ENCODE measurements at places on chromosomes 5 and 9.

DNA sequence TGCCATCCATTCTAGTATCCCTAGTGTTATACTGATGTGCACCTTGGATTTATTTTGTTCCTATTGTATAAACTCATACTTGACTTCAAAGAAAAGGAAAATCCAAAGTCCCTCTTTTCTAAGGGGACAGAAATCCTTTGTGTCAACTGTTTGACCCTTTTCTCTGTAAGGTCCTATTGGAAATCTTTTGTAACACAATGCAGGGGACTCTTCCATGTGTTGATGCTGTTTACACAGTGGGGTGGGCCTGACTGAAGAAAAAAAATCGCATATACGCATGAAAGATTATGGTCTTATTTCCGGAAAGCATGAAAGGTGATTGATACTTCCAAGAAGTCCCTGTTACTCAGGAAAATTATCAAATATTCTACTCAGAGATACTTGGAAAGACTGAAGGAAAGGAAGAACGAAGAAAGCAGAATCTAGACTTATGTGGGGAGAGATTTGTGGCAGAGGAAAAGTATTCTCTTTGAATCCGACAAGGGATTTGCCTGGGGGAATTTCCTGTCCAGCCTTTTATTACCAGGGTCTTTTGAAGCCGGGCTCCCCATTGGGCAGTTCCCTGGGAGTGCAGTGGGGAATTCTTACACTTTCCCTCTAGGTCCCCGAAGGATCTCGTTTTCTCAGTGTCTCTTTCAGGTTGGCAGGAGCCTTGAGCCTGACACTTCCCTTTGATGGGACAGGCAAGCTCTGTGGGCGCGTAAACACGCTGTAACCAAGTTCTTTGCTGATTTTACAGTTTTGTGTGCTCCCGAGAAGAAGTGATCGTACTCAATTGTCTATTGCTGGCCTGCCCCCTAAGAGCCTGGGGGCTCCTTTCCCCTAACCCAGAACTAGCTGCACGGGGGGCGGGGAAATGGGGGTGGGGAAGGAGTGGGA lies 779 bp upstream of the VCAN start:
- DNase-seq = no peak

- no peak for DNase-seq
Observed at GRCh38 chr9:73714294-73714693, 562.6 kb downstream of the ANXA1 start.

DNA sequence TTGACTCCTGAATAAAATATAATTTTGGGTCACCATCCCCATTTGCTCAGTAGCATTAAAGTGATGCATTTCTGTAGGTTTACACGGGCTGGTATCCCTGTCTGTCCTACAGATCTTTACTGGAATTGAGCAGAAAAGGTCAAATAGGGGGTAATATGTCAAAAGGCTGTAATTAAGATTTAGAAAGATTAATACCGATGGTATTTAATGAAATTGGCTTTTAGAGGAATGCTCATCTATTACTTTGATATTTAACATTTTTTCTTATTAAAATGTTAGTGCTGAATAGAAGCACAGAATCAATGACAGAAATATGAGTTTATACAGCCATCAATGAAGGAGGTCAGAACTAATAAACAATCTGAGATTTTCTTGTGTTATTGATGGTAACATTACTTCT lies 1762.2 kb upstream of the WWC1 start:
- DNase-seq = no peak

GRCh38 chr9:18501949-18502348 lies 28.0 kb downstream of the ADAMTSL1 start:
- DNase-seq = no peak

GRCh38 chr9:98118640-98119601 lies at the start of gene TRIM14:
Gene TRIM14 (minus strand): TSS chr9:98119222. CDS start chr9:98119188, 34 bp downstream.
- peak; percentile 3 for DNase-seq
